ENCODE measurements at places on chromosomes 7 and 10.

DNA sequence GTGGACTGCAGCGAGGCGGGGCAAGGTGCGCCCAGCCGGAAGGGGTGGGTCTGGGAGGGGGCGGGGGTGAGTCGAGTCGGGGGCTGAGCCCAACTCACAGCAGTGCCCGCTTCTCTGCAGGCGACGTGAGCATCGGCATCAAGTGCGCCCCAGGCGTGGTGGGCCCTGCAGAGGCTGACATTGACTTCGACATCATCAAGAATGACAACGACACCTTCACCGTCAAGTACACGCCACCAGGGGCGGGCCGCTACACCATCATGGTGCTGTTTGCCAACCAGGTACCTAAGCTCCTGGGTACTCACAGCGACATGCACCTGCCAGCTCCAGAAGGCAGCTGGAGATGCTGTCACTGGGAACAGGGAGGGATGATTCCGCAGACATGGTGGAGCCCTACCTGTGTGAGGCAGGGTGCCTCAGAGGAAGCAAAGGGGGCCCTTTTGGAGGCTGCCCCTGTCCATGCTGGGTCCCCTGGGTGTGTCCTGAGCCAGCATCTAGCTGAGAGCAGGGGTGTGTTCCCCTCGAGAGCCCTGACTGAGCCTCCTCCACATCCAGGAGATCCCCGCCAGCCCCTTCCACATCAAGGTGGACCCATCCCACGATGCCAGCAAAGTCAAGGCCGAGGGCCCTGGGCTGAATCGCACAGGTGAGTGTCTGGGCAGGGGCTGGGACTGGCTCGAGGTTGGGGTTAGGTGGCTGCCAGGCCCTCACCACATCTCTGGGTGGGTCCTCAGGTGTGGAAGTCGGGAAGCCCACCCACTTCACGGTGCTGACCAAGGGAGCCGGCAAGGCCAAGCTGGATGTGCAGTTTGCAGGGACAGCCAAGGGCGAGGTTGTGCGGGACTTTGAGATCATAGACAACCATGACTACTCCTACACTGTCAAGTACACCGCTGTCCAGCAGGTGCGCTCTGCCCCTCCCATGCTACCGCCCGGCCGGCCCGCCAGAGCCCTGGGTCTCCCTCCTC lies 12.8 kb downstream of the FLNC start:
- DNase-seq, result no peak

- no peak for DNase-seq
These were observed 882.4 kb downstream of the NRG3 start for GRCh38 chr10:82757397-82757796.

DNA sequence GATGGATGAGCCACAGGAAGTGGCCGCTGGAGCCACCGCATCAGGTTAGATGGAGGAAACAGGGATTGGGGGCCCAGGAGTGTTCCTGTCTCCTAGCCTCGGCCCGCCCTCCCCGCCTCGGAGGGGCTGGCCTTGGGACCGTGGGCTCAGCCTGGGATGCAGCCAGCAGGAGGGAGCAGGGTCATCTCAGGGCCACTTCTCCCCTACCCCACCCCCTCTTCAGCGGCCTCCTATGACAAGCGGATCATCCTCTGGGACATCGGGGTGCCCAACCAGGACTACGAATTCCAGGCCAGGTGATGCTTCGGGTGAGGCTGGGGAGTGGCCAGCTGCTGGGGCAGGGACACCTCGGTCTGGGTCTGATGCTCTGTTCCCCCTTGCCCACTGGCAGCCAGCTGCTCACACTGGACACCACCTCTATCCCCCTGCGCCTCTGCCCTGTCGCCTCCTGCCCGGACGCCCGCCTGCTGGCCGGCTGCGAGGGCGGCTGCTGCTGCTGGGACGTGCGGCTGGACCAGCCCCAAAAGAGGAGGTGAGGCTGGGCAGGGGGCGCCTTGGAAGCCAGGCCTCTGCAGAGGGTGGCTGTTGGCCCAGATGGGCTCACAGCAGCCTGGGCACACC lies 4.7 kb downstream of the LRWD1 start:
- no peak for DNase-seq

DNA sequence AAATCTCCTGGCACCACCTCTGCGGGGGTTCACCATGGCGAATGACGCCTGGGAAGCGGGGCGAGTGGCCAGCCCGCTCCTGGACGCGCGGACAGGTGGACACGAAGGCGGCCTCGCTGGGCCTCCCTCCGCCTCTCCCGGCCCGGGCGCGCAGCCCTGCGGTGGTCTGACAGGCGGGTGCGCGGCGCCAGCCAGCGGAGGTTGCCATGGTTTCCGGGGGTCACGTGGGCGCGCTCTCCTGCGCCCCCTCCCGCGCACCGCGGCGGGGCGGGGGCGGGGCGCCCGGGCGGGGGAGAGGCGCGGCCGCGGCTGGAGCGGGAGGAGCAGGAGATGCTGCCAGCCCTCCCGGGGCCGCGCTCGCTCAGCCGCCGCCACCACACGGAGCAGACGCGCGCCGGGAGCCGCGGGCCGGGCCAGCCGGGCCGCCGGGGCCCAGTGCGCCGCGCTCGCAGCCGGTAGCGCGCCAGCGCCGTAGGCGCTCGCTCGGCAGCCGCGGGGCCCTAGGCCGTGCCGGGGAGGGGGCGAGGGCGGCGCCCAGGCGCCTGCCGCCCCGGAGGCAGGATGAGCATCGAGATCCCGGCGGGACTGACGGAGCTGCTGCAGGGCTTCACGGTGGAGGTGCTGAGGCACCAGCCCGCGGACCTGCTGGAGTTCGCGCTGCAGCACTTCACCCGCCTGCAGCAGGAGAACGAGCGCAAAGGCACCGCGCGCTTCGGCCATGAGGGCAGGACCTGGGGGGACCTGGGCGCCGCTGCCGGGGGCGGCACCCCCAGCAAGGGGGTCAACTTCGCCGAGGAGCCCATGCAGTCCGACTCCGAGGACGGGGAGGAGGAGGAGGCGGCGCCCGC lies at the start of gene PRKAR2B:
Gene PRKAR2B (plus strand): TSS at position 359 of the 848 bp plus-strand sequence. CDS start 203 bp downstream, at position 562.
- DNase-seq, result peak; percentile 55

- no peak for DNase-seq
These were observed 1094.4 kb downstream of the NRG3 start for GRCh38 chr10:82969405-82969804.

DNA sequence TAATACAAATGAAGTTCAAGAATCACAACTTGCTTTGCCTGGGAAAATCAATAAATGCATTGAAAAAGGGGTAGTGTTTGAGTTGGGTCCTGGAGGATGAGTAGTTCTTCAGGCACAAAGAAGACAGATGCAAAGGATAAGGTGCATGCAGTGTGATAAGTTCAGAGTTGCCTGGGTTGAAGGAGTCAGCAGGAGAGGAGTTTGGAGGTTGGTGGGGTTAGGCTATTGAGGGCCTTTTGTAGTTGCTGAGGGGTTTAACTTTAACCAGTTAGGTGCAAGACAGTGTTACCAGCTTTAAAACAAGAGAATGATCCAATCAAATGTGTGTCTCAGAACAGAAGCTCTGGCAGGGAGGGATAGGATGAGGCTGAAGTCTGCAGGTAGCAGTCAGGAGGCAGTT lies 44.3 kb upstream of the GLCCI1 start:
- DNase-seq, result no peak

DNA sequence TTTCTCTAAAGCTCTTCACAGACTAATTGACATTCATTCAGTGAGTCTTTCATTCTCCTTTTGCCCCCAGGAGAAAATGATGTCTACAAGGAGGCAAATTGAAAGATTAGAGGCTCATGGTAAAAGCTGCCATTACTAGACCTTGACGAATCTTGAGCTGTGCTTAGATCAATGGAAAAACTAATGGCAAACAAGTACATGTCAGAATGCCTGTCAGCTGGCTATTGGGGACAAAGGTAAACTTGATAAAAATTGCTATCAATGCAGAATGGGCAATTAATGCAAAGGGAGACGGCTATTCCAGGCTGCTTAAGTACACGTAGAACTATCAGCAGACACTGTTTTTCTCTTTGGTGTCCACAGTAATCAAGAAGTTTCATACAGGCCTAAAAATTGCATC lies 3.3 kb downstream of the ASAH2 start:
- no peak for DNase-seq

DNA sequence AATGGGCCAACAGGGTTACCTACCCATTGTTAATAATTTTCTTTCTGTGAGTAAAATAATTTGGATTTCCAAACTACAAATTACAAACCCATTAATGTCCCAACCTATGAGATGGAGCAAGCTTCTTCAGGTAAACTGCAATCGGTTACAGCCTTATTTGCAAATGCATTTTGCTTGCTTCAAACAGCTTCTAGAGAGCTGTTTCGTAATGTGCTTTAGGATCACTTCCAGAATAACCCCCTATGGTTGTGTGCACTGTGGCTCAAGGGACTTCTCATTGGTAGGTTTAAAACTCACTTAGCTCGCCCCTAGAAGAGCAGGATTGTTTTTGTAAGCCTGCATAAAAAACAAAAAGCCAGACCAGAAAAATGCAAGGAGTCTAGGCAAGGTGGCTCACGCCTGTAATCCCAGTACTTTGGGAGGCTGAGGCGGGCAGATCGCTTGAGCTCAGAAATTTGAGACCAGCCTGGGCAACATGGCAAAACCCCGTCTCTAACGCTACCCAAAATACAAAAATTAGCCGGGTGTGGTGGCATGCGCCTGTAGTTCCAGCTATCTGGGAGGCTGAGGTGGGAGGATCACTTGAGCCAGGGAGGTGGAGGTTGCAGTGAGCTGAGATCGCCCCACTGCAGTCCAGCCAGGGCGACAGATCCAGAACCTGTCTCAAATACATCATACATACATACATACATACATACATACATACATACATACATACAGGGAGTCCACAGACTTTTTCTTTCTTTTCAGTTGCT lies 3.3 kb upstream of the MAP3K8 start:
- peak; percentile 45 for DNase-seq

- DNase-seq, result no peak
These were observed 72.6 kb downstream of the AHR start for GRCh38 chr7:17370901-17371585.

GRCh38 chr7:140738280-140738679 lies 41.8 kb downstream of the NDUFB2 start:
- no peak for DNase-seq

GRCh38 chr7:48280100-48280499 lies 108.8 kb downstream of the ABCA13 start:
- DNase-seq, result no peak

- no peak for DNase-seq
These were observed 340.0 kb upstream of the NRP1 start for GRCh38 chr10:33674491-33674890.

DNA sequence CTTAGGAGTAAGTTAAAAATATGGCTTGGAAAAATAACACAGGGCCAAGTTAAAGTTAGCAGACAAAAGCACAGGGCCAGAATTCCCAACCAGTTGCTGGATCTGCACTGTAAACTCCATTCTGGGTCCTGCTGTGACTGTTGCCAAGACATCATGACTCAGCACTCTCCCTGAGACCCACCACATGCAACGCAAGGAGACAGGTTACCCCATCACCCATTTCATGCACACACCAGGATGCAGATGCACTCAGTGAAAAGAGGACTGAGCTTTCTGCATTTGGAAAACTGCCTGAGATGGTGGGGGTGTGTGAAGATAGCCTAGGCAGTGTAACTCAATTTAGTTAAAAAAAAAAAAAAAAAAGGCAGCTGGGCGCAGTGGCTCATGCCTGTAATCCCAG lies 97.6 kb upstream of the ZNF438 start:
- DNase-seq, result no peak

DNA sequence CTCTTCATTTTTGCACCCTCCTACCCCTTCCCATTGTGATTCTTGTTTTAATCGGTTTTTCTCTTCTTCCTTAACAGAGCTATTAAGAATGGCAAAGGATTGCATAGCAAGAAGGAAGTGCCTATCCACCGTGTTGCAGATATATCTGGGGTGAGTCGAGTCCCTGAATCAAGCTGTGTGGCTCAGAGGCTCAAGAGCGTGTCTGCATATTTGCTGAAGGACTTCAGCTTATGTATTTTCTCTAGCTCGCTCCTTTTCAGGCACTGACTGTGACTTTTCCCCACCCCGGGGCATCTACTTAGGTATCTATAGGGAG lies 126.6 kb downstream of the LRRC4 start:
- no peak for DNase-seq

DNA sequence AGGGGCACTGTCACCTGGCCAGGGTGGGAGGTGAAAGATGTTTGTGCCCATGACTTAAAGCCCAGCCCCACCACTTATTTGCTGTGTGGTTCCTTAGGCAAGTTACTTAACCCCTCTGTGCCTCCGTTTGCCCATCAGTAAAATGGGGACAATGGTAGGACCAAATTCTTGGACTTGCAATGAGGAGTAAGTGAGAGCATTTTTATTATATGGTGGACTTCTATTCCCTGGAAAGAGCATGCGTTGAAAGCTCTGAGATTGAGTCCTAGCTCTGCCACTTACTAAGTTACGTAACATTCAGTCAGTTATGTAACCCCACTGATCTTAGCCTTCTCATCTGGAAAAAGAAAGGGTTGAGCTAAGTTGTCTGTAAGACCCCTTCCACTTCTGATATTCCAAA lies 18.8 kb downstream of the VSIR start:
- peak; percentile 69 for DNase-seq

DNA sequence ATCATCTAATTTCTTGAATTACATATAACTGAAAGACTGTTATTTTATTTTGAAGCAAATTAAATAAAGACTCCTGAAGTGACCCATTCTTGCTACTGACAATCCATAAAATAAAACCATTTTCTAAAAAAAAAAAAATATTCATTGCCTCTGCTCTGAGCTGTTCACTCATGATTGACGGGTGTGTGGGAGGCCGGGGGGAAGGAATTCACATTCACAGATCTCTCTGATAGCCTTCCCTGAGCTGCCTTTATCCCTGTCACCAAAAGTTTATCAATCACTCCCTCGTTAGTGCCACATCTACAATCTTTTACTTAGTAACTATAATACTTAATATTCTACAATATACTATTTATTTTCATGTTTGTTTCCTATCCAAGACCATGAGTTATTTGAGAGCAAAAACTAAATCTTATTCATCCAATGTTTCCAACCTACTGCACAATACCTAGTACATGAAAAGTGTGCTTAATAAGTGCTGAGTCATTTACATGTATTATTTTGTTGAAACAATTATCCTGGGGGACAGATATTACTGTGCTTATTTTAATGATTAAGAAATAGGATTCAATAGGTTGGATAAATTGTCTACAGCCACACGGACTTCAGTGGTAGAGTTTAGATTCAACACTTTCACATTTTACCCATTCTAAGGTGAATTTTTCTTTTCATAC lies 618.7 kb downstream of the PHTF2 start:
- DNase-seq, result no peak

GRCh38 chr10:123488436-123488835 lies 177.7 kb upstream of the GPR26 start:
- DNase-seq, result no peak

Data from CD14-positive monocyte (primary cell).